ENCODE measurements at places on chromosomes 7 and 10.
A peak's percentile ranks its signal among the peaks of the same experiment; 100 is the strongest.

- H3K4me3 ChIP-seq, result no peak overlapping the region
- H3K4me1 ChIP-seq, result no peaks in the 10 kb centered on the region
- no peak for DNase-seq
- no peak overlapping the region for H3K27ac ChIP-seq
- H3K27me3 ChIP-seq, result no peaks in the 10 kb centered on the region
- no peaks in the 10 kb centered on the region for H3K36me3 ChIP-seq
Observed at GRCh38 chr7:120123528-120123927, 149.4 kb upstream of the KCND2 start.

GRCh38 chr7:139798221-139798620 lies 20.4 kb upstream of the HIPK2 start:
- no peak overlapping the region for H3K27ac ChIP-seq
- DNase-seq, result no peak
- no peaks in the 10 kb centered on the region for H3K36me3 ChIP-seq
- no peaks in the 10 kb centered on the region for H3K27me3 ChIP-seq
- H3K4me1 ChIP-seq, result no peaks in the 10 kb centered on the region

GRCh38 chr7:47473499-47474210 lies 108.3 kb downstream of the TNS3 start:
- no peak overlapping the region for H3K27ac ChIP-seq
- no peaks in the 10 kb centered on the region for H3K36me3 ChIP-seq
- H3K4me3 ChIP-seq, result no peak overlapping the region
- peaks cover 9% of the 10 kb centered on the region for H3K4me1 ChIP-seq

- no peaks in the 10 kb centered on the region for H3K27me3 ChIP-seq
- no peak for DNase-seq
- H3K4me1 ChIP-seq, result no peaks in the 10 kb centered on the region
- no peak overlapping the region for H3K27ac ChIP-seq
Observed at GRCh38 chr7:79785556-79785955, 332.1 kb upstream of the MAGI2 start.

DNA sequence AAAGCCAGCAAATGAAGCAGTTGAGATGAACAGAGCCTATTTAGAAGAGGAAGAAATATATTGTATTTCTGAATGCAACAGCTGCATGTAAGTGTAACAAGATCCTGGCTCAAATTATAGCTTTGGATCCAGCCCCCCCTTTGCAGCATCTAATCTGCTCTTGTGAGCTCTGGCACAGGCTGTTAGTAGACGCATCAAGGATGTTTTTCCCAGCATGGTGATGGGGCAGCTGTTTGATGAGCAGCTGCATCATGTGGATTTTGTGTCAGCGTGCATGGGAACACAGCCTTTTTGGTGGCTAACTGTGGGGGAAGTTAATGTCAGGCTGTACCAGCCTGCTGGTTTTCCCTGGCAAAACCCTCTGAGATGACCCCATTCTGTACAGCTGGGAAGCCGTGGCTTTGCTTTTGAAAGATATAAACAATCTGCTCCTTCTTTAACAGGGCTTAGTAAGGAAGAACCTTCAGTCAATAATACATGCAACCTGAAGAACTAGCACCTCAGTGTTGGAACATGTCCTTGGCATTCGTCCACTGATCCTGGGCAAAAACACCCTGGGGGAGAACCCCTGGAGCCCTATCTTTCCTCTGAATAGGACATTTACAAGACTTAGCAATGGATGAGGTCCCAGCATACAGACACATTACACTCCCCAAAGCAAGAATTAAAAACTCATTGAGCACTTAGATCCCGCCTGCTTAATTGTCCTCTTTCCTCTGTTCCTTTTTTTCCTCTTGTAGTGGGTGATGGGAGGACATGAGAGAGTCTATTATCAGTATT lies 70.6 kb downstream of the NPS start:
- no peak for DNase-seq
- no peaks in the 10 kb centered on the region for H3K27me3 ChIP-seq
- no peak overlapping the region for H3K27ac ChIP-seq
- no peaks in the 10 kb centered on the region for H3K4me1 ChIP-seq

- no peaks in the 10 kb centered on the region for H3K36me3 ChIP-seq
- no peak overlapping the region for H3K27ac ChIP-seq
- H3K4me3 ChIP-seq, result no peak overlapping the region
- no peak for DNase-seq
- H3K27me3 ChIP-seq, result no peaks in the 10 kb centered on the region
Observed at GRCh38 chr7:25031007-25031406, 51.0 kb upstream of the OSBPL3 start.

DNA sequence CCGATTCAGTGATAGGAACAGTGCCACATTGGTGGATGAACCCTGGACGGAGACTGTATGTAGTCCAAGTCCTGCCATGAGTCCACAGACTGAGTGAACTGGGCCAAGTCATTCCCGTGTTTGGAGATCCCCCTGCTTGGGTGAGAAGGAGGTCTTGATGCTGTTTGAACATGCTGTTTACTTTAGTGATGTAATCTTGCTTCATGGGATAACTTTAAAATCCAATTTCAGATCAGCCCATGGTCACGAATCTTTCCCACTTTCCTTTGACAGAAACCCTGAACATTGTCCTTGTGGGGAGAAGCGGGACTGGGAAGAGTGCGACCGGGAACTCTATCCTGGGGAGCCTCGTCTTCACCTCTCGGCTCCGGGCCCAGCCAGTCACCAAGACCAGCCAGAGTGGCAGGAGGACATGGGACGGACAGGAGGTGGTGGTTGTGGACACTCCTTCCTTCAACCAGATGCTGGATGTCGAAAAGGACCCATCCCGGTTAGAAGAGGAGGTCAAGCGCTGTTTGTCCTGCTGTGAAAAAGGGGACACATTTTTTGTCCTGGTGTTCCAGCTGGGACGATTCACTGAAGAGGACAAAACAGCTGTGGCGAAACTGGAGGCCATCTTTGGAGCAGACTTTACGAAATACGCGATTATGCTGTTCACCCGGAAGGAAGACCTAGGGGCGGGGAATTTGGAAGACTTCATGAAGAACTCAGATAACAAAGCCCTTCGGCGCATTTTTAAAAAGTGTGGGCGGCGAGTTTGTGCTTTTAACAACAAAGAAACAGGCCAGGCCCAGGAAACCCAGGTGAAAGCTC lies 26.6 kb downstream of the GIMAP8 start:
- no peaks in the 10 kb centered on the region for H3K27me3 ChIP-seq
- H3K4me1 ChIP-seq, result peaks cover 31% of the 10 kb centered on the region
- H3K36me3 ChIP-seq, result peaks cover 58% of the 10 kb centered on the region

DNA sequence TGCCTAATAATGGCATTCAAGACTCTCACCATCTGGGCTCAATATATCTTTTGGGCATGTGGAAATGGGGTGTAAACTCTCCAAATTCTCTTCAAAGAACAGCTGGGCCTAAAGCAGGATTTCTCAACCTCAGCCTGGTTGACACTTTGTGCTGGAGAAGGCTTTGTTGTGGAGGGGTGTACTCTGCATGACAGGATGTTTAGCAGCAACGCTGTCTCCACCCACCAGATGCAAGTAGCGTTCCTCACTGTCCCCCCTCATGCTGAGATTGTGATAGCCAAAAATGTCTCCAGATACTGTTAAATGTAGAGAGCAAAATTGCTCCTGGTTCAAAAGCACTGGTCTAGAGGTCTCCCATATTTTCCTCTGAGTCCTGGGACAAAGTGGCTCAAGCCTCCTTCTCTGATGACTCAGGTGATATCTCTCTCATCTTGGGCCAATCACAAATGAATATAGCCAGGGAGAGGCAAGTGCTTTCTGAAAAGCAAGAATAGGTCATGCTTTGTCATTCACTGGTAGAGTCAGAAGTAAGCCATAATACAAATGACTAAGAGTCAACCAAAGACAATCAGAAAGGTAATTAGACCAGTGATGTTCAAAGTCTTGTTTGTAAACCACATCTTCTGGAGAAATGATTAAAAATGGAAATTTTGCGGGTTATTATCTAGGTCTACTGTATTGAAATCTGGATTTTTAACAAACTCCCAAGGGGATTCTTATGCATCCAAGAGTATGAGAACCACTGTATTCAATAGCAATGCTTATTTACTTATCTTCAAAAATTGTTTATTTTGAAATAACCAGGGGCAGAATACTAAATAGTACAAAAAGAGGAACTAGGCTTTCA lies 330.8 kb downstream of the PTEN start:
- H3K36me3 ChIP-seq, result no peaks in the 10 kb centered on the region
- peak; percentile 78 for DNase-seq
- H3K27me3 ChIP-seq, result no peaks in the 10 kb centered on the region

DNA sequence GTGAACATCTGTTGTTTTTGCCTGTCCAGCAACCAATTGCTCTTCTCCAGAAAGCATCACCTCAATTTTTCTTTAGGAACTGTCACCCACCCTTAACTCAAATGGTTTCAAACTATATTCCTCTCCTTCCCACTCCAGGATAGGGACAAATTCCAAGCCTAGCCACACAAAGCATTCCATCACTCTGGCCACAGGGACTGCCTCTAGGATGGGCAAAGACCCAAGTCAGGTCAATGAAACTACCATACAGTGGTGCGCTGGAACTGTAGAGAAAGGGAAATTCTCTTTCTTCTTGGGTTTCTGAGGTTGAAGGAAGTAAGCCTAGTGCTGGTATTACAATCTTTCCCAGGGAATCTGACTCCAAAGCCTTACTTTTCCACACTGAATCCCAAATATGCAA lies 3.6 kb downstream of the MICU1 start:
- H3K27me3 ChIP-seq, result no peaks in the 10 kb centered on the region
- H3K4me1 ChIP-seq, result peaks cover 6% of the 10 kb centered on the region
- H3K4me3 ChIP-seq, result no peak overlapping the region
- no peak overlapping the region for H3K27ac ChIP-seq

GRCh38 chr10:52908478-52908877 lies 135.9 kb upstream of the MBL2 start:
- no peak for DNase-seq
- H3K27me3 ChIP-seq, result no peaks in the 10 kb centered on the region
- no peaks in the 10 kb centered on the region for H3K36me3 ChIP-seq

GRCh38 chr10:107740962-107741690 lies 576.6 kb upstream of the SORCS1 start:
- no peaks in the 10 kb centered on the region for H3K27me3 ChIP-seq
- no peak overlapping the region for H3K4me3 ChIP-seq
- no peak for DNase-seq

DNA sequence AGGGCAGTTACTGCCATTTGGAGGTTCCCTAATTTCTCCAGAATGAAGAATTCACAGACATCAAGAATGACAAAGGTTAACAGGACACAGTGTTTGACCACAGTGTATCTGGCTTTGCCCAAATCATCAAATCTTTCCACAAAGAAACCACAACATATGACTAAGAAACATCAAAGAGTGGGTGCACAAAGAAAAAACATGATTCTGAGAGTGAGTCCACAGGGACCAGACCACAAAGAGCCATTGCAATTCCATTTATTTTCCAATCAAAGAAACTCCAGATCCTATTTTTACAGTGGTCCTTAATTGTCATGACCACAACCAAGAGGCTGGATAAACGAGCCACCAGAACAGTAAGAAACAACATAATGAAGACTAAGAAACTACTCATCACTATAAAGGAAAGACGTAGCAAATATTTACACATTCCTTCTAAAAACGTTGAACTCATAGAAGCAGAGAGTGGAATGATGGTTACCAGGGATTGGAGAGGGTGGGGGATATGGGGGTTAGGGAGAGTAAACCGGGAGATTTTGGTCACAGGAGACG lies 286.5 kb downstream of the DOCK4 start:
- no peaks in the 10 kb centered on the region for H3K27me3 ChIP-seq
- H3K36me3 ChIP-seq, result no peaks in the 10 kb centered on the region
- no peaks in the 10 kb centered on the region for H3K4me1 ChIP-seq
- H3K4me3 ChIP-seq, result no peak overlapping the region
- no peak for DNase-seq

DNA sequence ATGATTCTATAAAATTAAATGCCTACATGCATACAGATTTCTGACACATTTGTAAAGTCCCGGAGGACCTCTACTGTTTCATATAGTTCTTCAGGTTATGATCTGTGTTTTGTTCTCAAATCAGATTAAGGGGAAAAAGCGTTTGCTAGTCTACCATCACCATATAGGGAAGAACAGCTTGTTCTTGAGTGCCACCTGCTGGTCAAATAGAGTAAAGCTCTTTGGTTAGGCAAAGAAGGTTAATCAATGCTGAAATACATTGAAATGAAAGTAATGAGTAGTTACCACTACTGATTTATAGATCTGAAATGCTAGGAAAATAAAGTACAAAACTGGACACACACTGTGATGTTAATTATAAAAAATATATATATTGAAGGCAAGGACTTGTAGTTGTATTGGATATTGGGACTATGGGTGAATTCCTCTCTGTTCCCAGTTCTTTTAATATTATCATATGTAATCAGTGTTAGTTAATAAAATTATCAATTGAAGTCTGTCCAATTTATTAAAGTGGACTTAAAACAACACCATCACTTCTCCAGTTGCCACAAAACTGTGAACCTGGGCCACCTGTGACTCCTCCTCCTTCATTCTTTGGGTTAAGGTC lies 72.6 kb upstream of the PDLIM1 start:
- H3K27me3 ChIP-seq, result no peaks in the 10 kb centered on the region
- H3K4me3 ChIP-seq, result no peak overlapping the region
- no peak for DNase-seq
- no peak overlapping the region for H3K27ac ChIP-seq
- H3K36me3 ChIP-seq, result no peaks in the 10 kb centered on the region
- H3K4me1 ChIP-seq, result no peaks in the 10 kb centered on the region

- H3K4me3 ChIP-seq, result no peak overlapping the region
- DNase-seq, result no peak
Observed at GRCh38 chr10:24442234-24442633, 233.3 kb downstream of the KIAA1217 start.

- no peaks in the 10 kb centered on the region for H3K4me1 ChIP-seq
- no peak overlapping the region for H3K27ac ChIP-seq
- H3K36me3 ChIP-seq, result peaks cover 25% of the 10 kb centered on the region
- no peaks in the 10 kb centered on the region for H3K27me3 ChIP-seq
Observed at GRCh38 chr7:127689194-127689772, 37.3 kb downstream of the SND1 start.

- no peaks in the 10 kb centered on the region for H3K27me3 ChIP-seq
- no peak overlapping the region for H3K4me3 ChIP-seq
- no peak overlapping the region for H3K27ac ChIP-seq
- DNase-seq, result no peak
- no peaks in the 10 kb centered on the region for H3K36me3 ChIP-seq
Observed at GRCh38 chr10:90635111-90635765, 222.6 kb downstream of the HTR7 start.

DNA sequence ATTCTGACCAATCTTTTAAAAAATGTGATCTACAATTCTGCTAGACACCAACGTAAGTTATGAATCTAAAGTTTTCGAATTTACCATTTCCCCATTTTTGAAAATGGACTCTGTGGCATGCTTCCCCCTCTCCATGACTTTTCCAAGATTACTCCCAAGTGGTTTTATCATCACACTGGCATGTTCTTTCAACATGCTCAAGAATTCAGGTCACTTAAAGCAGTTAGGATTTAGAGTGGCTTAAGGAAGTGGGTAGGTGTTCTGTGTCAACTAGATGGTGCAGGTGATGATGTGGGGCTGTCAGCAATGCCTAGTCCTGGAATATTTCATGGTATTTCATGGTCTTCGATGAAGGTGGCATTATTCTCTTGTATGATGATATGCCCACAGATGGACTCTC lies 164.0 kb upstream of the ASAH2 start:
- DNase-seq, result no peak
- peaks cover 4% of the 10 kb centered on the region for H3K4me1 ChIP-seq
- no peaks in the 10 kb centered on the region for H3K36me3 ChIP-seq
- no peak overlapping the region for H3K4me3 ChIP-seq

GRCh38 chr10:88386821-88387773 lies 196.0 kb downstream of the RNLS start:
- no peaks in the 10 kb centered on the region for H3K27me3 ChIP-seq
- H3K4me3 ChIP-seq, result no peak overlapping the region
- no peaks in the 10 kb centered on the region for H3K36me3 ChIP-seq
- peaks cover 11% of the 10 kb centered on the region for H3K4me1 ChIP-seq
- DNase-seq, result peak; percentile 57
- H3K27ac ChIP-seq, result peak overlapping the region; percentile 90
